ENCODE measurements at places on chromosomes 7 and 10.

GRCh38 chr7:21641546-21641945 lies 98.7 kb downstream of the DNAH11 start:
- DNase-seq = no peak

DNA sequence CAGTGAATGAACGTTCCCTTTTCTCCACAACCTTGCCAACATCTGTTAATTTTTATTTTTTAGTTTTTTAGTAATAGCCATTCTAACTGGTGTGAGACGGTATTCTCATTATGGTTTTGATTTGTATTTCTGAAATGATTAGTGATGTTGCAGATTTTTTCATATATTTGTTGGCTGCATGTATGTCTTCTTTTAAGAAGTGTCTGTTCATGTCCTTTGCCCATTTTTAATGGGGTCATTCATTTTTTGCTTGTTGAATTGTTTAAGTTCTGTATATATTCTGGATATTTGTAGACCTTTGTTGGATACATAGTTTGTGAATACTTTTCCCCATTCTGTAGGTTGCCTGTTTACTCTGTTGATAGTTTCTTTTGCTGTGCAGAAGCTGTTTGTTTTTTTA lies 73.9 kb upstream of the MSRB2 start:
- no peak for DNase-seq

DNA sequence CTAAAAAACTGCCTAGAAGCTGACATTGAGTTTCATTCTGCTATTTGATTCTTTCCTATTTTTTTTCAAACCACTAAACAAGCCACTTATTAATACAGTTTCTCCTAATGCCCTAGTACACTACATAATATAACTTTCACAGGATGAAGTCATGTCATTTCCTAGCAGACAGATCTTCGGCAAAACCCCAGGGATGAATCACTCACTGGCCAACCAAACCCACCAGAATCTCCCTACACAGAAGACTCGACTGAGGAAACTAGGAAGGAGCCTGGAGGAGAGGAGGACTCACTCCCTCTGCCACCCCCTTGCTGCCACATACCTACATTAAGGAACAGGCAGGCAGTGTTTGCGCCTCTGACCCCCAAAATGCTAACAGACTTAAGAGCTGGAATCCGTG lies 33.4 kb downstream of the XPNPEP1 start:
- DNase-seq = no peak

- no peak for DNase-seq
Measured at GRCh38 chr7:102029616-102030015, 212.2 kb downstream of the CUX1 start.

DNA sequence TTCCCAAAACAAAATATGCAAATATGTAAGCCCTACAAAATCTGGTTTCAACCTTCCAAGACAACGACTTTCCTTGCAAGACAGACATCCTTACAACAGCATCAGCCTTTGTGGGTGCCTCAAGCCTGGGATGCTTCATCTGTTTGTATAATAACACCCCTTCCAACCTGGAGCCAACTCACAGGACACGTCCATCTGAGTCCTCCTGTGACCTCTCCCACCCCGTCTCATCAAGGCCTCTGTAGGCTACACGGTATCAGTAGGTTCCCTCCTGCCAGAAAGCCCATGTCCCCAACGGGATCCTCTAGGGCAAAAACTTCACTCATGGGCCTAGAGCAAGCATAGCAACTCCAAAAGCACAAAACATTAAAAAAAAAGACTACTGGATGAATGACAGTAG lies 173.2 kb downstream of the TNS3 start:
- DNase-seq = no peak

- DNase-seq = no peak
Measured at GRCh38 chr10:21368022-21368582, 157.4 kb downstream of the SKIDA1 start.

DNA sequence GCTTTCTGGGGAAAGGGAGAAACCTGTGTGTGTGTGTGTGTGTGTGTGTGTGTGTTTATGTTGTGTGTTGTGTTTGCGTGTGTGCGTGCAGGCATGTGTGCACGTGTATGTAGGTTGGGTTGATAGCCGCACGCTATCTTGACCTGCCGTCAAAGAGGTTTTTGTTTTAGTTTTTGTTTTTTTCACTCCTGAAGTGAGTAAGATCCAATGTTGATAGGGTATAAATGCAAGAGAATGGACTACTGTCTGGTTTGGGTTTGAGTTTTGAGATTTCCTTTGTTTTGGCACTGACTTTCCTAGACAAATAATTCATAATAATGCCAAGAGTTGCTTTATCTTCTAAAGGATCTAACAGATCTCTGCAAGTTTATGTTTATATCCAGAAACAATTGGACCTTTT lies 27.8 kb downstream of the POU6F2 start:
- no peak for DNase-seq

DNA sequence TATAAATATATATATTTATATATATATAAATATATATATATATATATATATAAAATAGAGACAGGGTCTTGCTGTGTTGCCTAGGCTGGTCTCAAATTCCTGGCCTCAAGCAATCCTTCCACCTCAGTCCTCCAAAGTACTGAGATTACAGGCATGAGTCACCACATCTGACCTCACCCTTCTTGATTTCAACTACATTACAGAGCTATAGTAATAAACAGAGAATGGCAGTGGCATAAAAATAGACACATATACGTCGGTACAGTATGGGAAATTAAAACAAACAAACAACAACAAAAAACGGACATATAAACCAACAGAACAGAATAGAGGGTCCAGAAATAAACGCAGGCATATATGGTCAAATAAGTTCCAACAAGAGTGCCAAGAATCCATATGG lies 77.6 kb upstream of the PPP1R3A start:
- no peak for DNase-seq

GRCh38 chr10:102413053-102413705 lies 5.4 kb downstream of the PSD start:
- no peak for DNase-seq

DNA sequence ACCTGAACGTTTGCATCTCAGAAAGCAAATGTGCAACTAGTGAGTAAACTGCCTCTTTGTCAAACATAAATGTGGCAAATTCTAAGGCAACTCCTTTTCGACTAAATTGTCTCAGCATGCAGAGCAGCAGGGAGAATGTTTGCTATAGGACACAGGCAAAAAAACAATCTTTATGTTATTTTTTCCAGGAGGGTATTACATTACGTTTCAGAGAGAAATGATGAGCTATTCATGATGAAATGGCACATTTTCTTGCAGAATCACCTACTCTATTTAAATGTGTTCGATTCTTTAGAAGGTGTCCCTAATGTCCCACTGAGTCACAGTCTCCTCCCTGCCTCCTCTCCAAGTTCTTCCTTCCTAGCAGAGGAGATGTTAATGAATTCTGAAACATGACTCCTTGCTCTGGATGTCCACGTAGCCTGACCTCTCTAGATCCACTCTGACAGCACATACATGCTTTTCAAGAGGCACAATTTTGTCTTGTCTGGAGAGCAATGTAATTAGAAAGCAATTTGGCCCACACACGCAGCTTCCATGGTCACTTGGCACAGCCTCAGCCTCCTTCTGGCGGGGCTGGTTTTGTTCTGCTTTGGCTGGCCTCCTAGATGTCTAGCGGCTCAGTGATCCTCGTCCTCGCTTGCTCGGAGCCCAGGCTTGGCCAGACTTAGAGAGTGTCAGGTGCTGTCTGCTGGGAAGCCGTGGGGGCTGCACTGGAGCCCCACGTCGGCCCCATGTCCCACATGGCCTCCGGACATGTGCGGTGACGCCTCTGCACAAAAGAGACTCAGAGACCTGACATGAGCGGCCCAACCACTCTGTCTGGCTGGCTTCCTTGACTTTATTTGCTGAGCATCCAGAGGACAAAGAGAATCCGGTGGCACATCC lies 125.7 kb upstream of the ZNF438 start:
- no peak for DNase-seq

DNA sequence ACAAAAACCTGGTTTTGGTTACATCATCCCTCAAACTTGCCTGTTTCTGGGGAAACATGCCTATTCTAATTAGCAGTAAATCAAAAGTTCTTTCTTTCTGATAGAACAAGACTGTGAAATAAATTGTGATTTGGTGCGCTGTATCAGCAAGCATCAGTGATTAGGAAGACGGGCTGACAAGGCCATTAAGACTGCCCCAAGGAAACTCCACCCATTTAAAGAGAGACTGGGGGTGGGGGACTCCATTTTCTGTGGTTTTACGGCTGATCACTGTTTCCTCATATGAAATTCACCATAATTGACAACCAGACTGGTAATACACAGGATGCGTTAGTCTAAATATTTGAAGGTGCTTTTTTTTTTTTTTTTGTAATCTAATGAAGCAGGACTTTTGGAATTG lies 68.7 kb downstream of the MBL2 start:
- no peak for DNase-seq

DNA sequence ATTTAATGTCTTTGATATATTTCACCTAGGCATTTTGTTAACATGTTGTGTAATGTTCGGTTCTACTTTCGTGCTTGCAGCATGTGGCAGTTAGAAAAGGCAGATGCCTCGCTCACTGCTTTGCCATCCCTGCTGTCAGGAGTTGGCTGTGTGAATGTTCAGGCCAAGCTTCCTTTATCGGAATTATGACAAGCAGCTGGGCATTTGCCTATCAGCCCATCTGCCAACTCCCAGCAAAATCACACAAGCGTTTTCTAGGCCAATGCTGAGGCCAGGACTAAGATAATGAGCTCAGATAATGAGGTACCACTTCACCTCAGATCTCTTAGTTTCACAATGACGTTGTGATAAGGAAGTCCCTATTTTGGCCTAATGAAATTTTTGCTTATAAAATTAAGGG lies 212.7 kb upstream of the FAM3C start:
- DNase-seq = no peak
